ENCODE measurements at places on chromosomes 16 and 17.

GRCh38 chr16:74991268-74991592 lies 6.3 kb upstream of the WDR59 start:
- no peak for DNase-seq

GRCh38 chr17:51472670-51473205 lies 212.4 kb downstream of the UTP18 start:
- no peak for DNase-seq

GRCh38 chr17:41620583-41621434 lies 3.6 kb downstream of the KRT17 start:
- DNase-seq: no peak

GRCh38 chr17:40095944-40096791 lies 4.2 kb downstream of the NR1D1 start:
- no peak for DNase-seq

GRCh38 chr16:88635671-88636319 lies 2.6 kb upstream of the IL17C start:
- DNase-seq: no peak

DNA sequence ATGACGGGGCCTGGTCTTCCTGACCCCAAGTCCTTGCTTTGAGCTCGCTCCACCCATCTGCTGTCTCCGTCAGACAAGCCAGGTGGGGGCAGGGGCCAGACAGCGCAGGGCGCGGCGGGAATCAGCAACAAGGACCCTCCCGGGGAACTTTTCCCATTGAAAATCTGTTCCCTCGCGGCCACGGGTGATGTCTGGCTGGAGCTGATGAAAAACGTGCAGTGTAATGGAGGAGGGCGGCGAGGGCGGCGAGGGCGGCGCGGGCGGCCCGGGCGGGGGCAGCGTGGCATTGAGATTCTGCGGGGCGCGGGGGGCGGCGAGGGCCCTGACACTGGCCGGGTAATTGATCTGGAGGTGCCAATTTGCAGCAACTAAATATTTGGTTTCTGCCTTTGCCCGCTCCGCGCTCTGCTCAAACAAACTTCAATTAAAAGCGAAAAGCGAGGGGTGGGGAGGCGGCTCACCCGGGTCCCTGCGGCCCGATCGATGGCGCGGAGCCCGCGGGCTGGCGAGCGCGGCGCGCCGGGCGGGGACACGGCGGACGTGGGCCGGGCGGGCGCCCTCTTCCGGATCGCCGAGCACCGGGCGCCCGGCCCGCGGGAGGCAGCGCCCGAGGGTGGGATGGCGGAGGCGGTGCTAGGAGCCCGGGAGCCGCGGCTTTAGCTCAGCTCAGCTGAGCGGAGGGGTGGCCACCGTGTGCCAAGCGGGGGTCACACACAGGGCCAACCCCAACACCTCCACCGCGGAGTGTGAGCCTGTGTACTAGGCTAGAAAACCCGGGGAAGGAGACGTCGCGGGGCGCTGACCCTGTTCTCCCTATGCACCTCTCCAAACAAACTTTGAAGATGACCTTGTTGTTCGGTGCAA lies 32.4 kb downstream of the DCAKD start:
- DNase-seq: no peak

DNA sequence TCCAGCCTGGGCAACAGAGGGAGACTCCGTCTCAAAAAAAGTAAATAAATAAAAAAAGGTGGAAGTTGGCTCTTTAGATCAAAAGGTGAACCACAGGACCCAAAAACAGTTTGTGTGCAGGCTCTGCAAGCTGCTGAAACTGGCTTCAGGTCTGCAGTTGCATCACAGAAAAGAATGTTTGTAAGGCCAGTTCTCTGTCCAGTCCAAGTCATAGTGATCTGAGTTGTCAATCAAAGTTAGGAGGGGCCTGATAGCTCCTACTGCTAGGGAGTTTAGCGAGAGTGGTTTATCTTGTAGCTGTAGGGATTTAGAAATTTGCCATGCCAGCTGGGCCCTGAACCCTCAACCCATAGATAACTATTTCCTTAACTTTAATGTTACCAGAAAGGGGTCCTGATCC lies 101.2 kb upstream of the CACNG5 start:
- no peak for DNase-seq

- DNase-seq: no peak
These were observed 16.3 kb downstream of the FAM117A start for GRCh38 chr17:49747632-49748031.

DNA sequence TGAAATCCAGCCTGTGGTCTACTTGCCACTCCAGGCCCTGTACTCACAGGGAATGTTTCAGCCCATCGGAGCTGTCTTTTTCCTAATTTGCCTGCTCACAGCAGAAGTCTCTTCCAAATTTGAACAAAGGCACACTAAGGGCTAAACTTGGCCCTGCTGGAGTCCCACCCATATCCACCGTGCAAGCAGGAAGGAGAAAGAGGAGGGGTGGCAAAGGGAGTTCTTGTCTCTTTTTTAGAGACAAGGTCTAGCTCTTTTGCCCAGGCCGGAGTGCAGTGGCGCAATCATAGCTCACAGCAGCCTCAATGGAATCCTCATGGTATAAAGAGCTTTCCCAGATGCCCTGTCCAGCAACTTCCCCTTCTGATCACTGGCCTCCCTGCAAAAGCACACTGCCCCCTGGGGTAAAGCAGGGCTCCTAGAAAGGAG lies 2.7 kb upstream of the PRM1 start:
- no peak for DNase-seq

GRCh38 chr16:20203272-20203671 lies 124.0 kb downstream of the GP2 start:
- no peak for DNase-seq

- DNase-seq: no peak
These were observed 24.9 kb upstream of the CRYM start for GRCh38 chr16:21302898-21303528.

DNA sequence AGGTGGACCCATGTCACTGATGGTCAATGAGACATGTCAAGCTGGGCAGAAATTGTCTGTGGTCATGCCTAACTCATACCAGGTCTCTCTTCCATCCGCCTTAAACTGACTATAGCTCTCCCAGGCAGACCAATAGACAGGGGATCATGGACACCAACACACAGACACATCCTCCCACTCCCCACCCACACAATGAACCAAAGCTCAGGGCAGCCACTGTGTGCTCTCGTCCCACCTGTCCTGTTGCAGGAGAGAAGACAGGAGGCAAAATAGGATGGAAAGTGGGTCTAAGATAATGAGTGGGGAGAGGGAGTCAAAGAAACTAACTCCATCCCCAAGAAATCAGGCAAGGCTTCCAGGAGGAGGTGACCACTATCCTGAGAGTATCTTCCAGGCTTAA lies 3.2 kb downstream of the PYY start:
- DNase-seq: no peak

GRCh38 chr16:80337786-80338185 lies 203.0 kb upstream of the DYNLRB2 start:
- DNase-seq: no peak

GRCh38 chr16:68283346-68283745 lies 19.0 kb downstream of the SLC7A6 start:
- DNase-seq: no peak

- peak; percentile 64 for DNase-seq
These were observed 153.3 kb downstream of the CHD9 start for GRCh38 chr16:53207810-53208752.

DNA sequence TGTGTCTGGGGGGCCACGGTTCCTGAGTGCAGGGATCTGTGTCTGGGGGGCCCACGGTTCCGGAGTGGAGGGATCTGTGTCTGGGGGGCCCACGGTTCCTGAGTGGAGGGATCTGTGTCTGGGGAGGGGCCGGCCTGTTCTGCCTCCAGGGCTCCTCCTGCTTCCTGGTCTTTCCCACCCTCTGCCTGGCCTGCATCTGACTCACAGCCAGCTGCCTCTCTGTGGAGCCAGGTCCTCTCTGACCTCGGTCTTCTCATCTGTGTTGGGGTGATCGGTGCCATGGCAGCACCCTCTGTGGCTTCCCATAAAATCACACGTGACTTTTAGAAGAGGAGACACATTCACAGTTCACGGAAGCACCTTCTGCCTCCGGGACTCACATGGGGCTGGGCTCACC lies 50.3 kb downstream of the ZFPM1 start:
- no peak for DNase-seq

GRCh38 chr17:69959283-69959682 lies 115.7 kb upstream of the KCNJ16 start:
- no peak for DNase-seq

- no peak for DNase-seq
These were observed 53.9 kb downstream of the BANP start for GRCh38 chr16:88005181-88005581.

DNA sequence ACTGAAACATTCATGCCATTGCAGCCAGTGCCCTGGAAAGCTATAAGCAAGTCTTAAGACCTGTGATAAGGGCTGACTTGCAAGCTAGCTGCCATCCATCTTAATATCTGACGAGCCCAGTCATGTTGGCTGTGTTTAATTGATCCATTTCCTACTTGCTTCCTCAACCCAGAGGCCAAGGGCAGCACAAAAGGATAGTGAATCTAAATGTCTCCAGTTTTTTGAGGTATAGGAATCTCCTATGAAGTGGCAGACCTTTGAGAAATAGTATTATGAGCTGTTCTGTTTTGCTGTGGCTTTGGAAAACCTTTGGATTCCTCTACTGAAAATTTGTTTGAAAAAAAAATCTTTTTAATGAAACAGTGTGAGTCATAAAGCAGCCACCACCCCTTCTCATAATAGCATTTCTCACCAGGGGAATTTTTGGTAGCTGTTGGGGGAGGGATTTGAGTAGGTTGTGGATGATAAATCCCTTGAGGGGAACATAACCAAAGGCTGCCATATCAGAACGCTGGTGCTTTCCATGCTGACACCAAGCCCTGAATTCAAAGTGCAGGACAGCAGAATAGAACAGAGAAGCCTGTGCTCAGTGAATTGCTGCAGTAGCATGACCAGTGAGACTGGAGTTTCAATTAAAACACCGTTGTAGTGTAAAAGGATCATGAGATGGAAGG lies 12.9 kb downstream of the ZNRF1 start:
- no peak for DNase-seq
